ENCODE measurements at places on chromosomes 6 and 20.

DNA sequence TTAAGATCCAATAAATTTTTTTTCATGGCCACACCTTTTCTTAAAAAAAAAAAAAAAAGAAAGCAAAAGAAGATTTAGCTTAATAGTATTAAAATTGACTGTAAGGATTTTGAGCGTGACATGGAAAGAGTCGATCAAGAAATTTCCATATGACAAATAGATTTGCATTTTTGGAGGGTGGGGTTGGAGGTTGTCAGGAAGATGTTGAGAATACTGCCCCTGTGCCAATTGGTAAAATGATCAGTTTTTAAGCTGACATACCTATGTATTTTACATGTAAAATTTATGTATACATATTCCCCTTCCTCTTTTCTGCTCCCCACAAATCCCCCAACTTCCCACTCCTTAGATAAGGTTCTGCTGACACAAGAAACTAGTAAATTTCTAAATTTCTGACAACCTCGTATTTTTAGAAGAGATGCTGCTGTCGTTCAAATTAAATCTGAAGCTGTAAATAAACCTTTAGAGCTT, 520.9 kb downstream of the CD83 start:
- peak; percentile 46 for DNase-seq

DNA sequence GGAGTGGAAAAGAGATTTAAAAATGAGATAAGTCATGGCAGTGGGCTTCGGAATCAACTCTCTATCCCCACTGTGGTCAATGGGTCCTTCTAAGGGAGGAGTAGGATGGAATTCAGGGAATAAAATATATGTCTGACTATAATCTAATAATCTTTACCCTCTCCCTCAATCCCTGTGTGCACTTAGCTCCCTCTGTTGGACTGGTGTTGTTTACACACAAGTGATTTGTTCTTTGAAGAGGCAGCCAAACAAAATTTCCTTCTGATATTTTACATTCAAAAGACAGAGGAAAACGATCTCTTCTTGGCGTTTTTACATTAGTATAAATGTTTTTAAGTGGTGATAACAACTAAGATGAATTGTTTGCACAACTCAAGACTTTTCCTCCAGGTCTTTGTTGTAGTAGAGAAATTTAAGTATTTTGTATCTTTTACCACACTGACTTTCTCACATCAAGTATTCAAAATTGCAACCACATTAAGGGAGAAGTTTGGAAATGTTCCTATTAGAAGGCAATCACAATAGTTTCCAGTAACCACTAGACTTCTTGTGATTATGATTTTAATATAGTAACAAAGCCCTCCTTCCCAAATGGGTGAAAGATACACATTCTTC, 317.8 kb downstream of the CENPW start:
- DNase-seq: no peak

DNA sequence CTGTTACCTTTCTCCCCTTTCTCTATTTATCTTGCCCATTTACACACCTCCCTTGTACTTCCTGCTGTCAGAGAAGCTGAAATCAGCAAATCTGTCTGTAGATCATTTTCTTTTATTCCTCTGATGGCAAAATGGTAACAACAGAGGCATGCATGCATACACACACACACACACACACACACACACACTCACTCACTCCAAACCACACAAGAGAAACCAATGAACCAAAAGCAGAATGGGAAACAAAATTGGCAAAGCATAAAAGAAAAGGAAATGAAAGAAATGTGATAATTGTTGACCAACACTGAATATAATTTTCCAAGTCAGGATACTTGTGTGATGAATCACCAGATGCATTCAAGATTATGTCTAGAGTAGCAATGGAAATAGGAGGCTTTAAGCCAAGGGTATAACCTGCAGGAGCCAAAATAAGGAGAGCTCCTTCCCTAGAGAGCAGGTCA, 172.4 kb downstream of the PLCB4 start:
- DNase-seq: peak; percentile 74

- DNase-seq: no peak
Measured at GRCh38 chr6:126650931-126651330, 311.0 kb downstream of the CENPW start.

DNA sequence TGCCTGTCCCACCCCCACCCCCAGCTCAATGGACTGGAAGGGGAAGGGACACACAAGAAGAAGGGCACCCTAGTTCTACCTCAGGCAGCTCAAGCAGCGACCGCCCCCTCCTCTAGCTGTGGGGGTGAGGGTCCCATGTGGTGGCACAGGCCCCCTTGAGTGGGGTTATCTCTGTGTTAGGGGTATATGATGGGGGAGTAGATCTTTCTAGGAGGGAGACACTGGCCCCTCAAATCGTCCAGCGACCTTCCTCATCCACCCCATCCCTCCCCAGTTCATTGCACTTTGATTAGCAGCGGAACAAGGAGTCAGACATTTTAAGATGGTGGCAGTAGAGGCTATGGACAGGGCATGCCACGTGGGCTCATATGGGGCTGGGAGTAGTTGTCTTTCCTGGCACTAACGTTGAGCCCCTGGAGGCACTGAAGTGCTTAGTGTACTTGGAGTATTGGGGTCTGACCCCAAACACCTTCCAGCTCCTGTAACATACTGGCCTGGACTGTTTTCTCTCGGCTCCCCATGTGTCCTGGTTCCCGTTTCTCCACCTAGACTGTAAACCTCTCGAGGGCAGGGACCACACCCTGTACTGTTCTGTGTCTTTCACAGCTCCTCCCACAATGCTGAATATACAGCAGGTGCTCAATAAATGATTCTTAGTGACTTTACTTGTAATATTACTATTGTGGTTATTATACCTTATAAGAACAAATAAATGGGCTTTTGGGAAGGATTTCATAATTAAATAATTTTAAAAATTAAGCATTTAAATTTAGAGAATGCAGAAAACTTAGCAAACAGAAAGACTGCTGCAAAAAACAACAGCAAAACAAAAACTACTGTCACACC, 8.4 kb downstream of the CDKN1A start:
- DNase-seq: no peak

DNA sequence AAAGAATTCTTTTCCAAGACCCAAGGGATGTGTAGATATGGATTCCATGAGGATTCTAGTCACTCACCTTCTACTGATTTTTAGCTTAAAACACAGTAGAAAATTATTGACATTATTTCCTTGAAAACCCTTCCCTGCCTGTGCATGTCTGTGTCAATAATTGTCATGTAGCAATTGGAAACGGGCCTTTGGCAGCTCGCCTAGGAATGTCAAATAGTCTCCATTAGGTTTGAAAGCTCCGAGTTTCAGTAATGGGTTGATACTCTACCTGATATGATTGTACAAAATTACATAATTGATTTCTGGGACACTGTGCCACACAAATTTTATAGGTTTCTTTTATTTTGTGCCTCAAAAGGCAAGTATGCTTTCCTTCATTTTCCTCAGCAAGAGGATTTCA, 515.2 kb upstream of the ARID1B start:
- no peak for DNase-seq

- DNase-seq: no peak
Measured at GRCh38 chr6:155955038-155955437, 499.4 kb upstream of the NOX3 start.
